ENCODE measurements at places on chromosomes 12 and 14.

- no peak for DNase-seq
Observed at GRCh38 chr12:117564881-117565280, 203.5 kb upstream of the NOS1 start.

GRCh38 chr14:50600849-50601248, 40.9 kb downstream of the ATL1 start:
- DNase-seq, result no peak

DNA sequence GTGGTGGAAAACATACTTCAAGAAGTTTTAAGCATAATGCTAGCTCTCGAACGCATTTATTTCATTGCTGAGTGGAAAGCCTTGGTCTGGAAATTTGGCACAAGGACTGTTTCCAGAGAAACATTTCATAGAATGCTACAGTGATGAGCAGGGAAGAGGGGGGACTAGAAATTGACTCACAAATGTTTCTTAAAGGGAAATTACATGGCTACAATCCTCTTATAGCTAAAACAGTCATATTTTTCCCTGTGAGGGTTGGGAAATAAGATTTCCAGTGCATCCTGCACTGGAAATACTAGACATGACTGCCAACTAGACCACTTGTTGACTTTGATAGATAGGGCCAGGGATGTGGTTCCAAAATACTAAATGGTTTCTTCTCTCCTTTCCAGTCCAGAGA, 197.3 kb upstream of the RGS6 start:
- DNase-seq, result no peak

DNA sequence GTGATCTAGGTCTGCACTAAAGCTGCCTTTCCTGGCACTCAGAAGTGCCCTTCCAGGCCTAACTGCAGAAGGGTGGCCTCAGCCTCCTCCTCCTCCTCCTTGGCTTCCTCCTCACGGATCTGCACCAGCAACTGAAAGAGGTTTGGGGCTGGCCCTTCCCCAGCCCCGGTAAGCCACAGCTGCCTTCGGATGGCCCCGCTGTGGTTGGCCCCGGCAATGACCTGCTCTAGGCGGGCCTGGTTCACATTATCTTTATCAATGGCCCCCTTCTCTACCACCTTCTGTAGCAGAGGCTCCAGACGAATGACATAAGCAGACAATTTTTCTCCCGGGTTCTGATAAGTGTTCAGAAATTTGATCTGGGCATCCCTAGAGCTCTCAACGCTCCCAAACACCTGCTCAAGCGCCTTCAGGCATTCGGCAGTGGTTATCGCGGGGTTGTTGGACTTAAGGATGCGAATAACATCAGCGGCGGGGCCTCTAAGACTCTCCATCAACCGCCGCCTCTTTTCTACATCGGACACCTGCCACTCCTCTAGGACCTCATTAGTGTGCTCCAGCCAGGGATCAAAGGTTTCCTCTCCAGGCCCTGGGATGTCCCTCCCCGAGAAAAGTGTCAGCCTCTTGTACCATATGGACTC, 1.5 kb downstream of the PNMA1 start:
- DNase-seq, result peak; percentile 52

- peak; percentile 19 for DNase-seq
Observed at GRCh38 chr12:954741-955140, 5.2 kb upstream of the RAD52 start.

DNA sequence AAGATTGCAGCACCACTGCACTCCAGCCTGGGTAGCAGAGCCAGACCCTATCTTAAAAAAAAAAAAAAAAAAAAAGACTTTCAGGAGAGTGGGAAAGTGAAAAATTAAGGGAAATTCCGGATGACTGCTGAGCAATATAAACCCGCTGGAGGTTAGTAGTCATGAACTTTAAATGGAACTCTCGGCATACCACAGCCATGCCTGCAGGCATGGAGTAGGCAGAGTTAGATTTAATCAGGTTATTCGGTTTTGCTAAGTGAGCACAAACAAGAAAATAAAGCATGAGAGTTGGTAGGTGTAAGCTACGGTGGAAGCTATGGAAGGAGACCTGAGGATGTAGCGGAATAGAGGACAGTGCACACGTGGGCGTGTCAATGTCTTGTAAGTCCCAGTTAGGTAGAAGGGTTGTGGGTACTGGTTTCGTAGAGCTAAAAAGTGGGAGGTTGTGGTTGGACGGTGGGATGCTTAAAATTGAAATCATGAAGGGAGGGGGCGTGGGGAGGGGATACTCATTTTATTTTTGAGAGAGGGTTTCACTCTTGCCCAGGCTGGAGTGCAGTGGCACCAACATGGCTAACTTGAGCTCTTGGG, 11.8 kb upstream of the TUBA1C start:
- DNase-seq, result no peak

DNA sequence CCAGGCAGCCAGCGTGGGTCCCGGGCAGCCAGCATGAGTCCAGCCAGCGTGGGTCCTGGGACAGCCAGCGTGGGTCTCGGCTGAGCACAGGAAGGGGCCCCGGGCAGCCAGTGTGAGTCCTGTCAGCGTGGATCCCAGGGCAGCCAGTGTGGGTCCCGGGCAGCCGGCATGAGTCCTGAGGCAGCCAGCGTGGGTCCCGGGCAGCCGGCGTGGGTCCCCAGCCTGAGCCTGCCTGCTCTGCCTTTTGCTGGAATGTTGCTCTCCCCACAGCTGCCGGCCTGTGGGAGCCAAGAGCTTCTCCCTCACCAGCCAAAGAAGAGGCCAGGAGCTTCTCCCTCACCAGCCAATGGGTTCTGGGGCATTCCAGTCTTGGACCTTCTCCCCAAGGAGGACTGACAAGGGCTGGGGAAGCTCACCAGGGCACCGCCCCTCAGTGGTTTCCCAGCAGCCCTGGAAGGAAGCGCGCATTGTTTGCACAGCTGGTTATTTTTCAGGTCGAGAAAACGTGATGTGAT, 15.0 kb upstream of the RFLNA start:
- peak; percentile 64 for DNase-seq

DNA sequence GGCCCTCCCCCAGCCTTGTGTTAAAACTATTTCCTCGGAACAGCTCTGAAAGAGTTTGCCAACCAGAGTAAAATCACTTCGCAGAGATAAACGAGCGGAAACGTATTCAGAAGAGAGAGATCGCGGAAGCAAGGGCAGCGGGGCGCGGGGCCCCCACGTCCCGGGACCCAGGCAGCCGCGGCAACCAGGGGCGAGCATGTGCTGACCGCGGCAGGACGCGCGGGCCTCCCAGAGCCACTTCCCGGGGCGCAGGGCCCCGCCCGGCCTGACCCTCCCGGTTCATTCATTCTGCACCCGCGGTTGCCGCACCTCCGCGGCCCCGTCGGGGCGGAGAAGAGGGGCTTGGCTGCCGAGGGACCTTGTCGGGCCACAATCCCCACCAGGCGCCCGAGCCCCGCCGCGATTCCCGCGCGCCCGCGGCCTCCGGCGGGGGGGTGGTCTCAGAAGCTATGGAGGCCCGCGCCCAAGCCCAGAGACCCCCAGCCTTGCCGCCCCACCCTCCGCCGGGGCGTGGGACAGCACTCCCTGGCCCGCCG, 598 bp downstream of the UBE2N start:
- peak; percentile 71 for DNase-seq

GRCh38 chr12:65209655-65210043, 40.3 kb downstream of the LEMD3 start:
- no peak for DNase-seq

Measured in GM03348 (cell line).